ENCODE measurements at places on chromosomes 5 and 9. TPM values are rescaled to one million over a fixed set of nuclear protein-coding genes. Genes with fewer than 3 reads are reported as not detected.

The IL9 gene
- not detected for total RNA-seq

The SPINK7 gene
- total RNA-seq, result not detected

The SHOC1 gene
- total RNA-seq, result not detected

The RABEPK gene
- total RNA-seq, result 8.7 TPM

The PLPPR1 gene
- total RNA-seq, result not detected

GRCh38 chr5:40587376-40587775 lies 92.3 kb upstream of the PTGER4 start:
- H3K4me3 ChIP-seq, result no peak overlapping the region
- H3K4me1 ChIP-seq, result no peaks in the 10 kb centered on the region
- H3K27ac ChIP-seq, result no peak overlapping the region
- DNase-seq, result no peak
- no peaks in the 10 kb centered on the region for H3K27me3 ChIP-seq

GRCh38 chr5:117679046-117679445 lies 1104.4 kb upstream of the SEMA6A start:
- DNase-seq, result no peak
- no peak overlapping the region for H3K27ac ChIP-seq
- H3K4me3 ChIP-seq, result no peak overlapping the region
- no peaks in the 10 kb centered on the region for H3K27me3 ChIP-seq
- no peaks in the 10 kb centered on the region for H3K4me1 ChIP-seq

GRCh38 chr5:151344088-151344487 lies 3.3 kb downstream of the SLC36A2 start:
- peaks cover 39% of the 10 kb centered on the region for H3K4me1 ChIP-seq
- H3K4me3 ChIP-seq, result no peak overlapping the region
- H3K36me3 ChIP-seq, result no peaks in the 10 kb centered on the region
- H3K27me3 ChIP-seq, result no peaks in the 10 kb centered on the region
- H3K27ac ChIP-seq, result peak overlapping the region; percentile 94

DNA sequence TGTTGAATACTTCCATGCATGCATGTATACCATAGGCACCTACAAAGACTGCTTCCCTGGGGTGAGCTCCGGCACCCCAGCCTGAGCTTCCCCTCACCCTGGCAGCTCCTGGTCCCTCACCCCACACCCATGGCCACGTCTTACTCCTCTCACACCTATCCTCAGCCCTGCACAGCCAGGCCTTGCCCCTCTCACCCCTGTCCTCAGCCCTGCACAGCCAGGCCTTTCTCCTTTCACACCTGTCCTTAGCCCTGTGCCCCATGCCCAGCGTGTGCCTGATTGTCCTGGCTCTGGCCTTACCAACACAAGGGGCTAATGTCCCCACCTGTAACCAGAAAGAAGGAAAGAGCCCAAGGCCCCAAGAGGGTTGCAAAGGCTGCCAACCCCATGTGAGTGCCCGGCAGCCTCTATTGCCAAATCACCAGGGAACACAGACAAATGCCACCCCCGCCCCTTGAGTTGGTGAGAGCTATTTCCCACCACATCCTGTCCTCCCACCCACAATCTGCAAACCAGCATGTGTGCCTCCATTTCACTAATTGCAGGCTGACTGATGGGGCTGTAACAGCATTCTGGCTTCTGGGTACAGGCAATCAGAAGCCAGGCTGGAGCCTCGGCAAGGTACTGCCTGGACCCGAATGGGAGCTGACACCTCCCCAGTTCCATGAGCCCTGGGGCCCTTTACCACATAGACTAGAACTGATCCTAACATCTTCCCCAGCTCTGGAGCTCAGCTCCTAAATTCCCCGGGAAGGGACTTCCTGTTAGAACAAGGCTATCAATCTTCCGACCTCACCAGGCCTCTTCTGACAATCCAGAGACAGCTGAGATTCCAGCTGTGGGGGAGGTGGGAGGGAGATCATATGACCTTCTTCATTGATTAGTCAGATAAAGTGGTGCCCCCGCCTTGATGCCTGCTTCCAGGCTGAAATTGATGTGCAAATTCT lies 78.2 kb downstream of the FAM114A2 start:
- H3K27ac ChIP-seq, result no peak overlapping the region
- no peaks in the 10 kb centered on the region for H3K4me1 ChIP-seq
- no peaks in the 10 kb centered on the region for H3K27me3 ChIP-seq
- H3K36me3 ChIP-seq, result no peaks in the 10 kb centered on the region
- H3K4me3 ChIP-seq, result no peak overlapping the region

DNA sequence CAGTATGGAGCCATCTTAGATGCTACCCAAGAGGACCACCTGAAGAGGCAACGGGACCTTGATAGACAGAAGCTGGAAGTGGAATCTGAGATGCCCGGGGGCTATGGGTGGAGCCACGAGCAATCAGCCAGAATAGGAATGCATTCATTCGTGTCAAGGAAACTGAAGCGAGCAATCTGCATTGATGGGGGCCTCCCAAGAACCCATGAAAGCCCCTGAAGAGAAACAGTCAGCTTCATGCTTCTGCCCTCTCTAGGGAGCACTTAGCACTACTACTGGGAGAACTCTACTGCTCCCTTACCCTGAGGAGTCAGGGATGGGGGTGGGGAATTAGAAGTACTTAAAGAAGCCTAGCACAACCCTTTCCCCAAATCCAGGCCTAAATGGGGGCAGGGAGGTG lies 51.9 kb upstream of the TCERG1 start:
- H3K27me3 ChIP-seq, result no peaks in the 10 kb centered on the region
- no peak overlapping the region for H3K4me3 ChIP-seq
- no peak overlapping the region for H3K27ac ChIP-seq
- no peaks in the 10 kb centered on the region for H3K36me3 ChIP-seq
- DNase-seq, result no peak

DNA sequence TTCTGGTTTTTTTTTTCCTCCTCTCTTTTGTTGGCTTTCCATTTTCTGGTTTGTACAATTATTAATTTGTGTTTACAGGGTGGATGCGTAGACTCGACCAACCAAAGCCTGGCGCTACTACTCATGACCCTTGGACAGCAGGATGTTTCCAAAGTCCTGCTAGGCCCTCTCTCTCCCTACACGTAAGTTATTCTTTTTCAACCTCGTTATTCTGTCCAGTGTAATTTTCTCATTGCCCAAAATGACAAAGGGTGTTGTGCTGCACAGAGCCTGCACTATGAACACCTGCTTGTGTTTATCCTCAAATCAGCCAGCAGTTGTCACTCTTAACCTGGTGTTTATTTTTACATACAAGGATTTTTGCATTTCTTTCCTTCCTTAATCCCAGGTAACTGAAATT lies 56.6 kb downstream of the RCL1 start:
- H3K4me1 ChIP-seq, result peaks cover 21% of the 10 kb centered on the region
- DNase-seq, result no peak
- H3K4me3 ChIP-seq, result no peak overlapping the region
- H3K36me3 ChIP-seq, result no peaks in the 10 kb centered on the region

- no peak for DNase-seq
- H3K27me3 ChIP-seq, result no peaks in the 10 kb centered on the region
- no peaks in the 10 kb centered on the region for H3K36me3 ChIP-seq
- peak overlapping the region; percentile 97 for H3K27ac ChIP-seq
These were observed 1.9 kb downstream of the KDM3B start for GRCh38 chr5:138354387-138354786.

GRCh38 chr9:100486479-100487176 lies 13.7 kb downstream of the TMEFF1 start:
- H3K27ac ChIP-seq, result no peak overlapping the region
- DNase-seq, result no peak
- H3K36me3 ChIP-seq, result no peaks in the 10 kb centered on the region
- no peaks in the 10 kb centered on the region for H3K27me3 ChIP-seq

- peaks cover 41% of the 10 kb centered on the region for H3K4me1 ChIP-seq
- H3K36me3 ChIP-seq, result no peaks in the 10 kb centered on the region
- DNase-seq, result no peak
- peak overlapping the region; percentile 97 for H3K27ac ChIP-seq
- no peaks in the 10 kb centered on the region for H3K27me3 ChIP-seq
These were observed 29.5 kb upstream of the APC start for GRCh38 chr5:112708103-112708622.

GRCh38 chr9:130665431-130666392 lies 1.3 kb downstream of the PRDM12 start:
- H3K36me3 ChIP-seq, result no peaks in the 10 kb centered on the region
- H3K27me3 ChIP-seq, result peaks cover 66% of the 10 kb centered on the region
- DNase-seq, result no peak
- H3K4me1 ChIP-seq, result peaks cover 28% of the 10 kb centered on the region

- no peaks in the 10 kb centered on the region for H3K27me3 ChIP-seq
- no peak overlapping the region for H3K4me3 ChIP-seq
- peak; percentile 43 for DNase-seq
- H3K4me1 ChIP-seq, result no peaks in the 10 kb centered on the region
- no peaks in the 10 kb centered on the region for H3K36me3 ChIP-seq
These were observed 47.8 kb upstream of the IER5L start for GRCh38 chr9:129225815-129226214.

DNA sequence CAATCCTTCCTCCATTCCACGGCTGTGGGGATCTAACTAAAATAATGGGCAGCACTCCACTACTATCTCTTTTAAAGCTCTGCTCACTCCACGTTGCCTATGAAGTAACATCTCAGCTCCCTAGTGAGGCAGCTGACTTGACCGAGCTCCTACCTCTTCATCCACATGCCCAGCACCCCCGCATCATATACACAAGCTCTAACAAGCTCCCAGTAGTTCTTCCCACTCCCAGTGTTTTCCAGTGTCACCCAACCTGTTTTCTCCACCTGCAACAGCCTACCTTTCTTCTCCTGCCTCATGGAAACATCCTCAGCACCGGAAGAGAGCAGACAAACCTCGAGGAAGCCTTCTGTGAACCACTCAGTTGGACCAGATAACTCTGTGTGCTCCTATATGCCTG lies 50.5 kb downstream of the ELAVL2 start:
- no peak overlapping the region for H3K27ac ChIP-seq
- H3K27me3 ChIP-seq, result no peaks in the 10 kb centered on the region
- H3K36me3 ChIP-seq, result no peaks in the 10 kb centered on the region
- no peak for DNase-seq
- H3K4me3 ChIP-seq, result no peak overlapping the region

GRCh38 chr9:114324492-114324891 lies 1.6 kb downstream of the ORM1 start:
- no peak overlapping the region for H3K27ac ChIP-seq
- no peaks in the 10 kb centered on the region for H3K27me3 ChIP-seq
- no peaks in the 10 kb centered on the region for H3K36me3 ChIP-seq
- H3K4me3 ChIP-seq, result no peak overlapping the region

DNA sequence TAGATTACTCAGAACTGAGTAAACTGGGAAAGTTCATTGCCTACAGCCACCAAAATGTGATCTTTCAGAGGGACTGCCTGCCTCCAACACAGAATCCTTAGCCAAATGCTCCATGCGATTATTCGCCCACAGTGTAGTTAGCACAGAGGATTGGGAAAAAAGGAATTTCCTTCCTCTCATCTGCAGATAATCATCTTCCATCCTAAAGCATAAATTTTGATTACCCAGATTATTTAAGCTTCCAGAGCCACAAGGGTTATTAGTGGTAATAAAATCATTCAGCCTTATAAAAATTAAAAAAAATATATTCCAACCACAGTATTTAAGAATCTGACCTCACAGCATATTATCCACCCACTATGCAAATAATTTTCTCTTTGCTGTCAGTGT lies 285.3 kb upstream of the GRAMD2B start:
- no peak overlapping the region for H3K27ac ChIP-seq
- H3K27me3 ChIP-seq, result no peaks in the 10 kb centered on the region
- H3K4me3 ChIP-seq, result no peak overlapping the region

Measured in gastrocnemius medialis (tissue), 4 donors.